ENCODE measurements at places on chromosomes 6 and 20. TPM values are rescaled to one million over a fixed set of nuclear protein-coding genes. Genes with fewer than 3 reads are reported as not detected.

Gene CLIC5
- total RNA-seq, result not detected

Gene SAPCD1
- 2.7 TPM for total RNA-seq

Gene CTAGE9
- total RNA-seq, result not detected

Gene BPIFB1
- not detected for total RNA-seq

Gene BFSP1
- 4.1 TPM for total RNA-seq

Gene MCCD1
- not detected for total RNA-seq
